Adrenal gland (tissue), 19 donors: ENCODE measurements at places on chromosomes 7 and 10. TPM values are rescaled to one million over a fixed set of nuclear protein-coding genes. Genes with fewer than 3 reads are reported as not detected.

DNA sequence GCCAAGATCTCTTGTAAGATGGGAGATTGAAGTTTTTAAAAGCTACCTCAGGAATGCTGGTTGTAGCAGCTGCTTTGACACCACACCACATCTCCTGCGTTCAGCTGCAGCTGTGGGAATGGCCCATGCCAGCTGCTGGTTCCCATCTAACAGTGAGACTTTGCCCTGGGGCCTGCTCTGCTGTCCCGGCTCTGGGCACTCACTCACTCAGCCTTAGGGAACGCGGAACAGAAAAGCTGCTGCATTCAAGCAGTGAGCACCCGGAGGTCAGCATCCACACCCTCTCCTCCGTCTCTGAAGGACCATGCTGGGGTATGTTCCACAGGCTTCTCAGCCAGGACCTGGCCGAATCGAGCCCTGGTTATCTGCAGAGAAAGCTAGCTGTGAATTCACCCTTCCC, 197.1 kb upstream of the CXCL12 start:
- no peak for DNase-seq

RAPGEF5 gene
- total RNA-seq, result 22.7 TPM

ABCB1 gene
- 399 TPM for total RNA-seq

EPO gene
- total RNA-seq, result 0.17 TPM

SPDYE11 gene
- total RNA-seq, result not detected

DNA sequence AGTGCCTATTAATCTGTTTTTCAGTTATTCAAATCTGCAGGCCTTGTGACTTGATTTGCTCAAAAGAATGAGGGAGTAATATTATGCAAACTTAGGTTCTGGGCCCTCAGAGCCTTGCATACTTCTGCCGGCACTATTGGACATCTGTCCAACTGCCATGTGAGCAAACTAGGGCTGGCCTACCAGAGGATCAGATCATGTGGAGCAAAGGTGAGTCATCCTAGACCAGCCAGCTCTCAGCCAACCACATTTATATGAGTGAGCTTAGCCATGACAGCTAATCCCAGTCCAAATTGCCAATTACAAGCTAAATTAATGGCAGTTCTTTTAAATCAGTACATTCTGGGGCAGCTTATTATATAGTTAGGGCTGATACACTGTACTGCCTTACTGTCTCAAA, 69.6 kb downstream of the SDHAF3 start:
- no peak for DNase-seq

DNA sequence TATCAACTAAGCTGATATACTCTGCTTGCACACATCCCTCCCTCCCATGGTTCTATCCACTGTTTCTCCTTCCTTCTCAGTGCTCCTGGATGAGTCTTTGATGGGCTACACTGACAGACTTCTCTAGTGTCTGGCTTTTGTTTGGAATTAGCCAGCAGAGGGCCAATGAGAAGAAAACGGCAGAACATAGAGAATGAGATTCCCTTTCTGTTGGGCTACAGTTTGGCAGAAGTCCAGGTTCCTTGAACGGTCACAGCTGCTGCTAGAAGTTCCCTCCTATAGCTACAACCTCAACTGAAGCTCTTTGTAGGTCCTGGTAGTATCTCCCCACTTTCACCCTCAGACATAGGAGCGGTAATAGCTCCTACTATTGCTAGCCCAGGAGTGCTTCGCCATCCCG, 251.1 kb upstream of the LRRN3 start:
- DNase-seq, result peak; percentile 17

GRCh38 chr10:125462845-125463244, 220.1 kb downstream of the TEX36 start:
- no peak for DNase-seq

DNA sequence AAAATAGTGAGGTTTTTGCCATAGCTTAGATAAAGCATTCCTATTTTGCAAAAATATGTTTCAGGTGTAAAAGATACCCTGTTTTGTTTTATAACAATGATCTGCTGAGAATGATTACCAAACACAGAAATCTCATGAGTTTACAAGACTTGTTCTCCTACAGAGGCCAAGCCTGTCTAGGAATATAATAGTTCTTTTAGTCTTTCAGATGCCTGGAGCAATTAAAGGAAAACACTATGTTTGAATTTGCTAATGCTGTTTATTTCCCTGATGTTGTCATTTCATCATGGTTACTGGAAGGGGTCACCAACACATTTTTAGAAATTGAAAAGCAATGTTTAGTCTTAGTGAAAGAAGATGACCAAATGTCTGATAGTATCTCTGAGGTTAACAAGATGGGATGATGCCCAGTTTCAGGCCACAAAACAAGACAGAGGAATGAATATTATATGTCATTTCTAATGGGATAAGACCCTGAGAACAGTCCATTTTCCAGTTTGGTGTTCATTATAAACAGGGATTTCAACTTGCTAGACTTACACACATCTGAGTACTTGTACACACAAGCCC, 559.9 kb downstream of the INHBA start:
- no peak for DNase-seq

DNA sequence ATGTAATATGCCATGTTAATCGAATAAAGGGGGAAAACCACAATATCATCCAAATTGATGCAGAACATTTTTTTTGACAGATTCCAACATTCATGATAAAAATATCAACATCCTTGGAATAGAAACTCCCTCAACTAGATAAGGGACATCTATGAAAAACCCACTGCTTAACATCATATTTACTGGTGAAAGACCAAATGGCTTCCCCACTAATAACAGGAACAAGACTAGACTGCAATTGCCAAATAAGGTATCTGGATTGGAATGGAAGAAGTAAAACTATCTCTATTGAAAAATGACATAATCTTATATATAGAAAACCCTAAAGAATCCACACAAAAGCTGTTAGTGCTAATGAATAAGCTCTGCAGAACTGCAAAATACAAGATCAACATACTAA, 27.8 kb downstream of the SMURF1 start:
- DNase-seq, result no peak

GRCh38 chr7:70263471-70264255, 665.4 kb downstream of the AUTS2 start:
- DNase-seq, result no peak

- no peak for DNase-seq
Measured at GRCh38 chr7:98291717-98292116, 10.2 kb downstream of the BRI3 start.

GRCh38 chr10:132306864-132307751, 642 bp downstream of the STK32C start:
- DNase-seq, result peak; percentile 65

- no peak for DNase-seq
Measured at GRCh38 chr7:118104812-118105441, 79.0 kb upstream of the LSM8 start.

DNA sequence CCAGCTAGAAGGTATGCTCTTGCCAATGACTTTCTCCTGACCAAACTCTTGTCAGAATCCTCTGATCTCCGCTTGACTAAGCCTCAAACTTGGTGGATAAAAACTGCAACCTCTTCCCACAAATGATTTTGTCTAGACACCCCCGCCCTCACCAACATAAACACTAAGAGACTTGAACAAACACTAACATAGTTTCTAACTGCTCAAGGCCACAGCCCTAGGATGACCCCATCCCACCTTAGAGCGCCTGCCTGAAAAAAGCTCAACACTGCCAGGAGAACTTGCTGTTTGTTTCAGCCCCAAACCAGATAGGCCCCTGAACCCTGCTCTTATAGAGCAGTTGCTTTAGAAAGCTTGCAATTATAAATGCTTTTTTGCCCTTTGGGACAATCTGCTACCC, 71.8 kb downstream of the LRRN3 start:
- no peak for DNase-seq

OR2A42 gene
- total RNA-seq, result not detected

DNA sequence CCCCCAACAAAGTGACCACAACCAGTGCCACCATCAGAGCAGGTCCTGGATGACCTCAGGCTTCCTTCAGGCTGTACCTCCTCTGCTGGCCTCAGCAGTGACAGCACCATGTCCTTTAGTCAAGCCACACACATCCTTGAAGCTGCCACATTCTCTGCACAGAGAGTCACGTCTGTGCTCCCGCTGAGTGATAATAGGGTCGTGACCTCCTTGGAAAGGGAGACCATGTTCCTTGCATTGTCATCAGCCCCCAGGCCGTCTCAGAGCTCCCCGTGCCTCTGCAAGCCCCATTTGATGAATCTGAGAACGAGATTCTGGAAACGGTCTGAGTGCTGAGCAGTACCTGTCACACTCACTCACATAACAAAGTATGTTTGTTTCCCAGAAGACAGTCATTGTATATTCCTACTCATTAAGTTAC, 106.5 kb upstream of the PRR15 start:
- DNase-seq, result no peak
